ENCODE measurements at places on chromosomes 3 and 15. TPM values are rescaled to one million over a fixed set of nuclear protein-coding genes. Genes with fewer than 3 reads are reported as not detected.

The ITIH4 gene
- 1.5 TPM for total RNA-seq

The SEMA3F gene
- 69.6 TPM for total RNA-seq

The ETV5 gene
- 79.3 TPM for total RNA-seq

DNA sequence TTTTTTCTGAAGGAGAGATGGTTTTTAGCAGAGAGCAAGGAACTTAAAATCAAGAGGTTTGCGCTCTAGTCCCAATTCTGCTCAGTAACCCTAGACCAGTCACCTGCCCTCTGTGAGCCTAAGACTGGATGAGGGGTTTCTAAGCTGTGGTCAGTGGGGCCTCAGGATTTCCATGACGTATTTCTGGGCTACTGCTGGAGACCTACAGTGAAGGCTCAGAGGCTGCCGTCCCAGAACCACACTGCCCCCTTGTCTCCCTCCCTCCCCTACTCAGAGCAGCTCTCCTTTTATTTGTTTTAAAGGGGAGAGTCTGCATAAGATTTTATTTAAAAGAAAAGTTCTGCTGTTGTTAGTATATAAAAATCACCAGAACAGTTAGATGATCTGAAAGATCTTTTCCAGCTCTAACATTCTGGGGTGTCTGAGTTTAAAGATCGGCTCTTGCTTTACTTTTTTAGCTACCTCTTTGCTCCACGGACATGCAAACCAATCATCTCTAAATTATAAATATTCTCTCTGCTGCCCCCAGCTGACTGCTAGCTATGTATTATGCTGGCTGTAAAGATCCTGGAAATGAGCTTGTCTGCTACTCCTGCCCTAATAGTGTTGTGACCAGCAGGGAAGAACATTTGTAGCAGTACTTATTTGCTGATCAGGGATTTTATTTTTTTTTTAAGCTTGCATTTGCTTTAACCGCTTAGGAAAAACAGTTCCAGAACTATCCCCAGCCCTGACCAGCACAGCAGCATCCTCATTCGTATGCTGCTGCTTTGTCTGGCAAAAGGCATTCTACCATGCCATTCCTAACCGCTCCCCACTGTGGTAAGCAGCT lies 28.6 kb upstream of the NDUFB4 start:
- H3K27me3 ChIP-seq = 0 out of 2 replicates have a peak, but pooled peaks cover 3% of the 10 kb centered on the region
- no peaks in the 10 kb centered on the region for H3K36me3 ChIP-seq
- H3K4me3 ChIP-seq = no peak overlapping the region
- DNase-seq = no peak
- H3K27ac ChIP-seq = no peak overlapping the region
- 0 out of 2 replicates have a peak, but pooled peaks cover 4% of the 10 kb centered on the region for H3K4me1 ChIP-seq

The GASK1A gene
- not detected for total RNA-seq

DNA sequence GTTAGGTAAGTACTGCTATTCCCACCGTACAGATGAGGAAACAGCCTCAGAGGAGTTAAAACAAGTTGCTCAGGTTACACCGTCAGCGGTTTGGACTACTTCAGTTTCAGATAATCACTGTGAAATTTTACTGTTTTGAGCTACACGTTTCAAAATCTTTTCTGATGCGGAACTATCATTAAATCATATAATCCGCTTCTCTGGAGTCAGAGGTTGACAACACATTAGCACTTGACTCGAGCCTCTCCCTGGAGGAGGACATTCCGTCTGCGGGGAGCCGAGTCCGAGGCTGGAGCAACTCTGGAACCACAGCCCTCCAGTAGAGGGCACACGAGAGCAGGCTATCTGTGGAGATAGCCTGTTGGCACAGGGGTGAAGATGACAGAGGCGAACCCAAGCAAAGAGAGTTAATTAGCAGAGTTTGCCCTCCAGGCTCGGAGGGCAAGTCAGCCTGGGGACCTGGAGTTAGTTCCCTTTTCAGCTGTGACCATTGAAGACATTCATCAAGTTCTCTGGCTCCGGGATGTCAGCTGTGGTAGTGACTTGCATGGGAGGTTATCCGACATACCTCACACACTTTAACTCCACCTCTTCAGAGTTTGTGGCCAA lies 131.2 kb downstream of the IGF1R start:
- DNase-seq = peak; percentile 80
- peak overlapping the region; percentile 85 for H3K27ac ChIP-seq
- H3K27me3 ChIP-seq = no peaks in the 10 kb centered on the region
- peaks cover 60% of the 10 kb centered on the region for H3K4me1 ChIP-seq
- 0 out of 2 replicates have a peak overlapping the region, but pooled peaks have one; percentile 6 for H3K4me3 ChIP-seq
- H3K36me3 ChIP-seq = no peaks in the 10 kb centered on the region

DNA sequence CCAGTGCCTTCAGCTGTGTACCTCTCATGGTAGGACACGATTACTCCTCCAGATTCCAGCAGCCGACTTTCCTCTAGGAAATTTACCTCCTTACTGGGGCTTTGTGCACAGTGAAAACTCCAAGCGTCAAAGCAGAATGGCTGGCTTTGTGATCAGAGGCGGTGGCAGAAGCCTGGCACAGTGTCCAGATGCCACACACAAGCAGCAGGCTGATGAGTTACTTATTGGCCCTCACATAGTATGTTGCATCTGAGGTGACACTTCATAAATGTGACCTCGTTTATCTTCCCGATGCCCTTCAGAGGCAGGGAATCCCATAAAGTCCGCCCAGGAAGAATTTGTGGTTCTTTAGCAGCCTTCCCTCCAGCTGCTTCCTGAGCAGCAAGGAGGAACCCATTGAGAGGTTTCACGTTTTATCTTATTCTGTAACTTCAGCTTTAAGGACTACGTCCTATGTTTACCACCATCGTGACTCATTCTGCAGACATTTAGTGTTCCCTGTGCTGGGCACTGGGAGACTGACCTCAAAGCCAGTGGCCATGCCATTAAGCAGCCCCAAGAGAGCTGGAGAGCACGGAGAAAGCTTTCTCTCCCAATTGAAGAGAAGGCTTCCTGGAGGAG lies 107.1 kb upstream of the C15orf61 start:
- no peak overlapping the region for H3K27ac ChIP-seq
- H3K27me3 ChIP-seq = no peaks in the 10 kb centered on the region
- no peaks in the 10 kb centered on the region for H3K36me3 ChIP-seq
- H3K4me3 ChIP-seq = no peak overlapping the region

- H3K4me1 ChIP-seq = peaks cover 31% of the 10 kb centered on the region
- H3K4me3 ChIP-seq = peak overlapping the region; percentile 55
- H3K36me3 ChIP-seq = no peaks in the 10 kb centered on the region
- no peaks in the 10 kb centered on the region for H3K27me3 ChIP-seq
- no peak for DNase-seq
These were observed 63.0 kb downstream of the LINGO1 start for GRCh38 chr15:77569729-77570125.
